ENCODE measurements at places on chromosomes 11 and 22.

- DNase-seq = no peak
Observed at GRCh38 chr22:21042978-21043859, 2.5 kb upstream of the LRRC74B start.

- DNase-seq = no peak
Observed at GRCh38 chr11:32706985-32707741, 87.3 kb downstream of the CCDC73 start.

- no peak for DNase-seq
Observed at GRCh38 chr11:31800398-31801265, 10.5 kb downstream of the PAX6 start.

GRCh38 chr22:39723463-39723862 is 152.9 kb downstream of the CACNA1I start:
- DNase-seq = no peak

- no peak for DNase-seq
Observed at GRCh38 chr11:17396598-17397310, 8.3 kb upstream of the KCNJ11 start.

Measured in NCI-H187 (cell line).